ENCODE measurements at places on chromosomes 13 and 19.

DNA sequence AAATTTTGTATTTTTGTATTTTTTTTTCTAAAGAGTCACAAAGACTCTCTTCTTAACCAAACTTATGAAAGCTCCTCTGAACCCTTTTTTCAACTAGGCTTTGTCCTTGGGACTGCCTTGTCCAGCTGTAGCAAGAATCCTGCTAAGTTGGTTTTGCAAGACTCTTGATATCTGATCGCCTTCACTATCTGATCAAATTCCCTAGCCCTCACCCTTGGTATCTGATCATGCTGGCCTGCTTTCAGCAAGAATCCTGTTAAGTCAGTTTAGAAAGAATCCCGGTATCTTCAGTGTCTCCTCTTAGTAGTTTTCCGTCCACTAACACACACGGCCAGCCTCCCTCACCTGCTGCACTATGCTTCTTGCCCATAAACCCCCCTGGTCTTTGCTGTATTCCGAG, 1.9 kb upstream of the SIGLEC5 start:
- DNase-seq = no peak

DNA sequence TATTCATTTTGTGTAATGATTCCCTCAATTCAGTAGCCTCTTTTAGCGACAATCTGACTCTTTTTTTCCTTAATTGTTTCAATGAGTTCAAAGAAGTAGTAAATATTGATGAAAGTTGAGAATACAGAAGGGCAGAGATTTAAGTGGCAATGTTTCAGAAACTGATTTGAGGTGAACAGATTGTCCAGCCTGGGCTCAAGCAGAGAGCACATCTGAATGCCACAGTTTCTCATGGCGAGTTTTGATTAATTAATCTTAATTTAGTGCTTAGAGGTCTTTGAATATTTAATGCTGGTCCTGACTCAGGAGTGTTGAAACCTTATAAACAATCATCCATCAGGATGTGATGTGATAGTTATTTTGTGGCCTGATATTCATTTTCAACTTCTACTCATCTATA, 890.7 kb upstream of the SLITRK6 start:
- DNase-seq = no peak

DNA sequence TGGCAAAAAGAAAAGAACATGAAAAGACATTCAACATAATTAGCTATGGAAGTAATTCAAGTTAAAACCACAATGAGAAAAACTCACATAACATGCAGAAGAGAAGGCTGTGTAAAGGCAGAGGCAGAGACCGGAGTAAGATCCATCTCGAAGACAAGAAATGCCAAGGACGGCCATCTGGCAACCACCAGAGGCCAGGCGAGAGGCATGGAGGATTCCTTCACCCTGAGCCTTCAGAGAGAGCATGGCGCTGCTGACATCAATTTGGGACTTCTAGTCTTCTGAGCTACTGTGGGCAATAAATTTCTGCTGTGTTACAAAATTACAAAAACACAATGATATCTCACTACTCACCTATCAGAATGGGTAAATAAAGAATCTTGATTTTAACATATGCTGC, 381.0 kb downstream of the TSHZ3 start:
- DNase-seq = no peak

DNA sequence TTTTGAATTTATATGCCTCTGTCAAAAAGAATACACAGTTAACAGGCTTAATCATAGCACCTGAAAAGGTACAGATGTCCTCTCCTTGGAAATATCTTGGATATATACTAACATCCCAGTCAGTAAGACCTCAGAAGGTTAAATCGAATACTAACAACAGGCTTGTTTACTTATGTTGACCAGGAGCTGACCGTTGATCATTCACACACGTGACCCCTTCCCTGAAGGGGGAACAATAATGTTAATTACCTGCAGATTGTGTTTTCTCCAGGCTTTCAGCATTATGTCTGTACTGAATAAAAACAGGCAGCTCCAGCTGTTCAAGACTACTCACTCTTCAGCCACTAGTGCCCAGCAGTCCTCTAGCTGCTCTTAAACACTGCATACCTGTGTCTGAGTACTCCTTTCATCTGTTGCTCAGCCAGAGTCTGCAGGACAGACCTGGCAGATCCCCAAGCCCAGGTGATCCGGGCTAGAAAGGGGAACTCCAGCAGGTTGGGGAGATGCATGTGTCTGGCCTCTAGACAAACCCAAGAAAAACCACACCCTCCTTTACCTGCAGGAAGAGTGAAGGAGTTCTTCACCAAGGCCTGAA, 163.9 kb downstream of the RNF17 start:
- no peak for DNase-seq

- DNase-seq = no peak
Measured at GRCh38 chr19:31908496-31909225, 436.7 kb upstream of the ZNF507 start.

- DNase-seq = no peak
Measured at GRCh38 chr19:30278882-30279254, 93.3 kb upstream of the ZNF536 start.

- no peak for DNase-seq
Measured at GRCh38 chr13:96771486-96772367, 222.5 kb downstream of the OXGR1 start.

GRCh38 chr19:40717880-40718773, 1.2 kb downstream of the ITPKC start:
- DNase-seq = peak; percentile 23

GRCh38 chr13:29081036-29081435, 260.9 kb downstream of the MTUS2 start:
- DNase-seq = peak; percentile 56

Measured in amniotic epithelial cell (primary cell).